ENCODE measurements at places on chromosomes 12 and 14.

GRCh38 chr12:8590842-8591545 is 21.7 kb downstream of the AICDA start:
- no peak for DNase-seq

DNA sequence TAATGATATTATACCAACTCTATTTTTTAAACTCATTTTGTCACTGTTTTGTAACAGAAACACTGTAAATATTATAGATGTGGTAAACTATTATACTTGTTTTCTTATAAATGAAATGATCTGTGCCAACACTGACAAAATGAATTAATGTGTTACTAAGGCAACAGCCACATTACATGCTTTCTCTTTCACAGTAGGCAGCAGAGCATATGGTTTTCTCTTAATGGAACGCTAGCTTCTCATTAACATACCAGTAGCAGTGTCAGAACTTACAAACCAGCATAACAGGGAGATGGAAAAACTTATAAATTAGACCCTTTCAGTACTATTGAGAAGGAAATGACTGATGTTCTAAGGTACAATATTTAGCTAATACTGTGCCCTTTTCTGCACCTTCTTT is 398.8 kb downstream of the PRKD1 start:
- DNase-seq: no peak

- DNase-seq: no peak
These were observed at the start of gene MFAP5 for GRCh38 chr12:8662593-8662992. Gene MFAP5, minus strand, starts transcription at chr12:8662826. Its CDS starts 722 bp downstream, at chr12:8662104.

GRCh38 chr14:98062083-98062482 is 1209.9 kb downstream of the BCL11B start:
- DNase-seq: no peak

GRCh38 chr12:129049917-129050316 is 196.6 kb downstream of the GLT1D1 start:
- no peak for DNase-seq

GRCh38 chr12:109760930-109761921 is 47.6 kb downstream of the FAM222A start:
- DNase-seq: no peak

- DNase-seq: no peak
These were observed 90.9 kb upstream of the CPM start for GRCh38 chr12:69023840-69024239.

- DNase-seq: no peak
These were observed 250.9 kb downstream of the C12orf75 start for GRCh38 chr12:105581420-105581819.

DNA sequence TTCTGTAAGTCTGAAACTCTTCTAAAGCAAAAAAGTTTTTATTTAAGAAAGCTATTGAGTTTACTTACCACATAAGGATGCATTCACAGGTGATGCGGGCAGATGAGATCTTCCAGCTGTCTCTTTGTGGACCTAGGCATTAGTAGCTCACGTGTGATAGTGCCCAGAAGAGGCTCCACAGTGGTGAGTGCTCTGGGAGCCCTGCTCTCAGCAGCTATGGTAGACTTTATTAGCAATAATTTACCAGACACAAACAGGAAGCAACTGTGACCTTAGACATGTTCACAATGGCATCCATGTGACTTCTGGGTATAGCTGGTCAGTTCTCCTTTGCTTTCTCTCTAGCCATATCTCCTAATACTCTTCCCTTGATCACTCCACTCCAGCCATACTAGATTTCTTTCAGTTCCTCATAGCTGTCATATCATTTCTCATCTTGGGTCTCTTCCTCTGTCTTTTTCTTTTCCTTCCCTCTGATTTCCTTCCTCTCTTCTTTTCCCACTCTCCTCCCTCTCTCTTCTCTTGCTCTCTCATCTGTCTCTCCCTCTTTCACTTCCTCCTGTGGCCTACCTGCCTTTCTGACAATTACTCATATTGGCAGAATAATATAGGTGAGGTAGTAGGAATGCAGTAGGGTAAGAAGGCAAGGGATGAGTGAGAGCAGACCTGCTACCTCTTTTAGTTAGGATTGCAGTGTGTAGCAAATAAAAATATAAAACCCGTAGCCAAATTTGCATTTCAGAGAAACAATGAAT is 75.2 kb upstream of the SCAF11 start:
- DNase-seq: no peak

DNA sequence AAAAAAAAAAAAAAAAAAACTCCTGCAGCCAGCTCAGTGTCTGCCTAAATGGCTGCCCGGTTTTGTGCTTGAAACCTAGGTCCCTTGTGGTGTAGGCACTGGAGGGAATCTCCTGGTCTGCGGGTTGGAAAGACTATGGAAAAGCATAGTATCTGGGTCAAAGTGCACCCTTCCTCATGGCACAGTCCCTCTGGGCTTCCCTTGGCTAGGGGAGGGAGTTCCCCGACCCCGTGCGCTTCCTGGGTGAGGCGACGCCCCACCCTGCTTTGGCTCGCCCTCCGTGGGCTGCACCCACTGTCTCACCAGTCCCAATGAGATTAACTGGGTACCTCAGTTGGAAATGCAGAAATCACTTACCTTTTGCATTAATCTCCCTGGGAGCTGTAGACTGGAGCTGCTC is 14.3 kb downstream of the PTCSC3 start:
- no peak for DNase-seq

DNA sequence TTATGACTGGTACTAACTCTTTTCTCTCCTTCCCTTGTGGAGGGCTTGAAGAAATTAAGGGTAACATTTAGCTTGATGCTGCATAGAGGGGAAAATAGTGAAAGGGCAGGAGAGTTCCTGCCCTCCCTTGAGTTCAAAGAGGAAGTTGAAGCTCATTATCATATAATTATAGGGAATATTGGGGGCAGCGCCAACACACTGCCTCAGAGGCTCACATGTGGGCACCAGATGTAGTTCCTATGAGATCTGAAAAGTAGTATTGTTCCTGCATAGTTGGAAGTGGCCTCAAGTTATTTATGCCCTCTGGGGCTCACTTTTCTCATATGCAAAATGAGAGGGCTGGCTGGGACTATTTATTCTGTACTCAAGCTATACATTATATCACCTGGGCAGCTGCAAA is 33.0 kb upstream of the FGF23 start:
- DNase-seq: peak; percentile 48

GRCh38 chr14:95922080-95922479 is 45.4 kb downstream of the TUNAR start:
- DNase-seq: no peak

- DNase-seq: no peak
These were observed 209.6 kb downstream of the FSCB start for GRCh38 chr14:44297437-44297836.

DNA sequence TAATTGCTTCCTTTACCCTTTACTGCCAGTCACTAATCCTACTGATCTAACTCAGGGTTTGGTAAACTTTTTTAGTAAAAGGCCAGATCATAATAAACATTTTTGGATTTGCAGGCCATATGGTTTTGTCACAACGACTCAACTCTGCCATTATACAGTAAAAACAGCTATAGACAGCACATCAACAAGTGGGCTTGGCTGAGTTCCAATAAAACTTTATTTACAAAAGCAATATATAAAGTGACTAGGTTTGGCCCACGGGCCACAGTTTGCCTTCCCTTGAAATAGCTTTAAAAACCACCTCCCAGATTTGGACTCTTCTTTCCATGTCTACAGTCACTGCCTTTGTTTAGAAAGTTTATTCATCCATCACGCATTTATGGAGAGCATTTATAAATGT is 146.9 kb downstream of the NTF3 start:
- no peak for DNase-seq

DNA sequence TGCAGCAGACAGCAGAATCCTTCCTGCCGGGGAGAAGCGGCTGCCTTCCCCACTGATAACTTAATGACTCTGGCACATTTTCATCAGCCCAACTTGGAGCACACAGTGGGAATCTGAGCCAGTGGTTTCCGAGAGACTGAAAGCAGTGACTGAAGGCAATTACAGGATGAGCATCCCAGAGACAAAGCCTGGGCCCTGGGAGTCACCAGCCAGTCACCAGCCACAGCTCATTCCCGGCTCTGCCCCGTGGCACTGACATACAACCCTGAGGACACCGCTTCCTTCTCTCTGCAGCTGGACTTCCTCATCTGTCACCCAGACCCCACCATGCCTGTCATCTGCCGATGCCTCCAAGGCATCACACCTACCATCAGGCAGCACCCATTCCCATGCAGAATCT is 192.3 kb downstream of the DPF3 start:
- no peak for DNase-seq

- DNase-seq: no peak
These were observed 396.8 kb upstream of the DDHD1 start for GRCh38 chr14:53549956-53550355.

DNA sequence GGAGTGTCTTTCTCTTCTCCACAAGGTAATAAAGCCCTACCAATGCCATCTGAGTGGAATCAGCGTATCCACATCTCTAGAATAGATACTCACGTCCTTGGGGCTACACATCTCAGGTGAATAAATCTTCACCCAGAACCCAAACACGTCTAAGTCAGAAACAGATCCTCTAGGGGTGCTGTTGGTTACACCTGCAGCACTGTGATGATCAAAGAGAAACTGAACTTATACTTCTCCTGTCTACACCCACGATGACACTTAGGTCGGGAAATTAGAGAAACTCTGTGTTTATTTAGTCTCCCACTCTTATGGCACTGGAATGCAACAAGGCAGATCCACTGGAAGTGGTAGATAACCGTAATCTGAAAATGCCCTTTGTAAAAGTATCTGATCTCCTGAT is 46.2 kb downstream of the WIF1 start:
- DNase-seq: no peak

DNA sequence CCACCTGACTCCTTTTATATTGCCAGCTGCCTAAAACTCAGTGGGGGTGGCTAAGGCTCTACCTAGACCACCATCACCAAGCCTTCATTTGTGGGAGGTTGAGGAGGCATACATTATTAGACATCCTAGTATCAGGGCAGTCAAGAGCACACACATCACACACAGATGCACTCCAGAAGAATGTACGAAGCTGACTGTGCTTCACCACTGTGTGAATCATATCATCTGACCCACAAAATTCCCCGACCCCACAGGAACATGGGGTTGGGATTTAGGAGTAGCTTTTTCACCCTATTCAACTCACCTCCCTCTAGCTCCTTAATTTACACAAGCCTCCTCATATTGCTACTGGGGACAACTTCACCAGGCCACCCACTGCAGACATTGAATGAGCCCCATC is 64.8 kb upstream of the BDKRB2 start:
- no peak for DNase-seq

DNA sequence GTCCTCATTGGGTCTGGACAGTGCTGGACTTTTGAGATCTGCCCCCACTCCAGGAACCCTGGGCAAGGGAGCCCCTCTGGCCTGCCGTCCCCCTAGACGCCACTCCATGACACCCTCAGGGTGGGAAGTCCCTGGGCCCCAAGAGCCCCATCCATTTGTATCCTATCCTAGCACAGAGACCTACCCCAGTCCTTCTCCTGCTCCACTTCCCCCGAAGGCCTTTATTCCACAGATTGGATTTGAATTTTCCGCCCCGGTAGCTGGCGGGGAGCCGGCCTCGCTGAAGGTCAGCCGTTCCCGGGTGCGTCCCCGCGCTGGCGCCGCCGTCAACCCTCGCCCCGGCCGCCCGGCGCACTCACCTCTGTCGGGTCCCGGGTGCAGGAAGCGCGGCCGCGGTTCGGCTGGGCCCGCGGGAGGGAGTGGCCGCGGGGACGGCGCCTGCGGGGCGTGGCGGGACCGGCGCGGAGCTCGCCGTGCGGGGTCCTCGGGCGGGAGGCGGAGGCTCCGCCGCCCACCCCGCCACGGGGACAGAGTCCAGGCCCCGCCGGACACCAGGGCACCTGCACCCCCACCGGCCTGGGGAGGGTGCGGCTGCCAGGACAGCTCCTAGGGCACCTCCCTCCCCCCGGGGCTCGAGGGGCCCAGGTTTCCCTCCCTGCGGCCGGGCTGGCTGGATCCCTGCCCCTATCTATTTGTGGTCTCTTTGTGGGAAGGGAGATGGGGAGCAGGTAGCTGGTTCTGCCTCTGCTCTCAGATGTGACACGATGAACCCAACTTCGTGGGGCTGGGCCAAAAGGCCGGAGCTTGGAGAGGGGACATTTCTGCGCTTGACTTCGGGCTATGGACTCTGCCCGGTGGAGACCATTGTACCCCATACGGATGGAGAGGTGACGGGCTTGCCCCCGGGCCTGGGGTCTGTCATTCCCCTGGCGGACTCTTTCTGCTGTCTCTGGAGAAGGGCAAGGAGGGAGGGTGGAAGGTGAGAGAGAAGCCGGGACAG is 19.9 kb upstream of the GPR68 start:
- DNase-seq: no peak

DNA sequence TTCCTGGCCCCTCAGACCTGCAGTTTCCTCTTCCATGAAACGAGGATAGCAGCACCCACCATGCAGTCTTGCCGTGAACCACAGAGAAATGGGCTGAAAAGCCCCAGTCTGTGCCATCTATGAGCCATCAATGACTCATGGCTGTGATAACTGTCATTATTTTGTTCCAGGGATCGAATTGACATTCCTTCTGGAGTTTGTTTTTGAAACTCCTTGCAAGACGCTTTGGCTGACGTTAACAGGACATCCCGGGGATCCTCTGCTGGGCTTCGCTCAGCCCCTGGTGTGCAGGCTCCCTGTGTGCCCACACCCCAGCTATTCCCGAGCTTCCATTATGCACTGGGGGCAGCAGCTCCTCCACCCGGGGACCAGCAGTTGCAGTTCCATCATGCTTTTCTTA is 33.8 kb downstream of the MMAB start:
- DNase-seq: no peak

GRCh38 chr12:78698747-78699146 is 165.8 kb upstream of the SYT1 start:
- no peak for DNase-seq

- no peak for DNase-seq
These were observed 124.7 kb downstream of the TTC6 start for GRCh38 chr14:37720131-37720530.

- no peak for DNase-seq
These were observed 150.2 kb upstream of the CLEC14A start for GRCh38 chr14:38405851-38406635.

DNA sequence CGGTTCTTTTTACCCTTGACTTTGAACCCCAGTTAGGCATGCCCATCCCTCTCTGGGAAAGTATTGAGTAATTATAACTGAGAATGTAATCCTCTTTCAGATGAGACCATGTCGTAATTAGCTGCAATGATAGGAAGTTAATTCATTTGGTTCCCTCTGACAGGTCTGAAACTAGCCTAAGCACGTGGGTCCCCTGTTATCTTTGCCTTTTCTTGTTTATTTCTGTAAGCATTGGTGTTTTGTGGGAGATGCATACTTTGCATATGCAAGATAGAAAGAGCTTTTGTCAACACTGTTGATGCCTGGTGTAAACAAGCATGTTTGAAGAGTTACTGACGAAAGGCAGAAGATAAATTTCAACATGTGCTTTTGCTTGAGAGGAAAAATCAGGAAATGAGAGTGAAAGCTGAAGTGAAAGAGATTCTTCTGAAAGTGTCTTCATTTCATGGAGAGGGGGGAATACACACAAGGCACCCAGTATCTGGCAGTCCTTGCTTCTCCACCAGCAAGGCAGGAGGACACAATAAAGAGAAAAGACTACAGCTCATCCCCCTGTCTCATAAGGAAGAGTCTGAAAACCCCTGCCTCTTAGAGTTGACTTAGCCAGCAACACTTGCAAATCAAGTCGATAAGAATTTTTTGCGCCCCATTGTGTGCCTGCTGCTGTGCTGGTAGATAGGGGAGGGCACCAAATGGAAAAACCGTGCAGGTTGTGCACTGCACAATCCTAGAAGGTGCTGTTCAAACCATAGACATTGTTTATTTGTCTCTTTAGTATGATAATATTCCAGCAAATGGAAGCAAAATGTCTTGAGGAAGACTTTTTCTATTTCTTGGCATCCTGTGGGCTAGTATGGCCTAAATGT is 77.8 kb downstream of the SLC24A4 start:
- DNase-seq: no peak

GRCh38 chr12:85733984-85734383 is 102.2 kb downstream of the RASSF9 start:
- DNase-seq: no peak

GRCh38 chr12:57165741-57166140 is 18.3 kb upstream of the LRP1-AS start:
- DNase-seq: no peak
